ENCODE measurements at places on chromosomes 5 and 9.

- peak; percentile 78 for DNase-seq
Observed at GRCh38 chr9:129068990-129069861, 11.7 kb upstream of the DOLPP1 start.

DNA sequence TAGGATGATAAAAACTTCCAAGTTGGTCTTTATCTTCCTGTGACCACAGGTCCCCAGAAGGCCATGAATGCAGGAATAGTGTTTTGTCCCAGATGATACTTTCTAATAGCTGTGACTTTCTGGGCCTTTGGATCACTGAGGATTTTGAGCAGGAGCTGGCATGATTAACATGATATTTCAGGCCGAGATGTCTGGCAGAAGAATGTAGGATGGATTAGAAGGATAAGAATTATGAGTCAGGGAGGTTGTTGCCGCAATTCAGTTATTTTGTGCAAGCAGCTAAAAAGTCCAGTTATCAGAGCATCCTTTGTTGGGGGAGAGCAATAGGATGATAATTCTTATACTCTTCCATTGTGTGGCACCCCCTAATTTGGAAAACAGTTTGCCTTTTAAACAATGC, 189.7 kb downstream of the PSAT1 start:
- DNase-seq, result no peak

GRCh38 chr5:180313677-180314505, 22.0 kb upstream of the MAPK9 start:
- peak; percentile 84 for DNase-seq

GRCh38 chr5:157038568-157039187, 20.2 kb downstream of the HAVCR1 start:
- DNase-seq, result no peak

DNA sequence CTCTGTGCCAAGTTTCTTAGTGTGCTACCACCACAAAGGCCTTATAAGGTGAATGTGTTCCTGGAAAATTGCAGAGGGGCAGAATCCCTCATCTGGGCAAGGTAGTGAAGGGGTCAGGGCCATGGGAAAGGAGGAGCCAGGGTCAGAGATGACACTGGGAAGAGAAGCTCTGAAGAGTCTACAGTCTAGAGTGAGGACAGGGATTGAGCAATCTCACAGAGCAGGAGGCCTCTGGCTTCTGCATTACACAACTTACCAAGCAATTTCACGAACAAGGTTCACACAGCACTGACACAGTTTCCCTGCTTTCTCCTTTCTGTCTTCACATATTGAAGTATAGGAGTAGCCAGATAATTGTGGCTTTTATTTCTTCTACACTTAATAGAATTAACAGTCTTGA, 24.5 kb upstream of the IDNK start:
- peak; percentile 59 for DNase-seq

- DNase-seq, result peak; percentile 25
Observed at GRCh38 chr5:170603578-170604565, 100.1 kb downstream of the KCNIP1 start.

- DNase-seq, result no peak
Observed at GRCh38 chr5:180643191-180643851, 6.1 kb downstream of the FLT4 start.

DNA sequence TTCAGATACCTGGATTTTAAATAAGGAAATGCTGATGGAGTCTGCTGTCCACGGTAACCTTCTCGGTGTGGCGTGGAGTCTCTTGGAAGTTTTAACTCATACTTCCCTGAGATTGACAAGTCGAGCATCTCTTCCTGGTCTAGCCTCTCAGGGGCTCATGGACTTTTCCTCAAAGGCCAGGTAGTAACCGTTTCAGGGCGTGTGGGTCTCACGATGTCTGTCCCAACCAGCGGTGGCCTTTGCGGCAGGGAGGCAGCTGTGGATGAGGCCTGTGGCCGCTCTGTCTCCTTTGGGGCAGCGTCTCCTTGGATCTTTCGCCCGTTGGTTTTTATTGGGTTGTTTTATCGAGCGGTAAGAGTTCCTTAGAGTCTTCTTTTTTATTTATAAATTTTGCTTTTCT, 32.8 kb downstream of the CEP72 start:
- no peak for DNase-seq

GRCh38 chr9:115341426-115341825, 223.5 kb upstream of the TNC start:
- no peak for DNase-seq

DNA sequence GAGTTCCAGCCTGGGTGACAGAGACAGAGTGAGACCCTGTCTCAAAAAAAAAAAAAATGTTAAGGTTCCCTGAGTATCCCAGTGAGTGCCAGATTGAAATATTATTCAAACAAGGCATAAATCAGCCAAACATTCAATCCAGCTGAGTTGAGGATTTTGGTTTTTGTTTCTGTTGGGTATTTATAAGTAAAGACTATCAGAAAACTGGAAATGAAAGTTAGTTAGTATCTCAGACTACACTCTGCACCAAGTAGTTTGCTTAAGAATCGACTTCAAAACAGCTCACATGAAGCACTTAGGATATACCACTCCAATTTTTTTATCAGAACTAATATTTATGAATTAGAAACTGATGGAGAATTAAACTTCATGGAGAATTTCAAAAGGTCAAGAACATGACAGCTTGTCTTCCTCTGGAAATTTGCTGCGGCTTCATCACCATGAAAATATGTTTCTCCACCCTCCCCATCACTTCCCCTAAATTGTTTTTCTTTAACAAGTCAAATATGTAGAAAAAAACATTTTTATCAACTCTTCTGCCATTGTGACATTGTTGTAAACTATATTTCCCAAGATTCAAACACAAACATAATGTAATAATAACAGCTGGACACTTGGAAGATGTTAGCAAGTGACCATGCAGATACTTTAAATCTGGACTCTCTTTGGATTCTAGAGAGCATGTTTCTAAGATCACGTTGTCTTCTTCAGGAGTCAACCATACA, 110.0 kb upstream of the PTGER4 start:
- peak; percentile 79 for DNase-seq

- no peak for DNase-seq
Observed at GRCh38 chr9:97808972-97809371, 44.1 kb upstream of the FOXE1 start.

GRCh38 chr9:133558191-133559126, 24.0 kb downstream of the ADAMTSL2 start:
- DNase-seq, result peak; percentile 55

DNA sequence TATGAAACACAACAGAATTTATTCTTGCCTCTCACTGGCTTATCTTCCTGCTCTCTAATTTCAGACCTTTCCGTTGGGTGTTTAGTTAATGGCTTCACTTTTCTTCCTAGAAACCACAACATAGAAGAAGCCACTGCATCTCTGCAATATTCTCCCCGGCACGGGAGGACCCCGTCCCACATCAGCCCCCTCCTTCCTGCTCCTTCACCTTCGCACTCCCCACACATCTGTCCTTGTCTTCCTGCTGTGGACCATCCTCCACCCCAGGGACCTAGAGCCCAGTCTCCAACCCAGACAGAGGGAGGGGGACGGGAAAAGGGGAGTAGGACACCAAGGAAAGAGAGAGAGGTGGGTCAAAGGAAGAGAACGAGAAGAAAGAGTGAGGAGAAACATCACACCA, 1.4 kb downstream of the OR2V1 start:
- DNase-seq, result no peak

- DNase-seq, result no peak
Observed at GRCh38 chr9:3497857-3498256, 27.9 kb downstream of the RFX3 start.

DNA sequence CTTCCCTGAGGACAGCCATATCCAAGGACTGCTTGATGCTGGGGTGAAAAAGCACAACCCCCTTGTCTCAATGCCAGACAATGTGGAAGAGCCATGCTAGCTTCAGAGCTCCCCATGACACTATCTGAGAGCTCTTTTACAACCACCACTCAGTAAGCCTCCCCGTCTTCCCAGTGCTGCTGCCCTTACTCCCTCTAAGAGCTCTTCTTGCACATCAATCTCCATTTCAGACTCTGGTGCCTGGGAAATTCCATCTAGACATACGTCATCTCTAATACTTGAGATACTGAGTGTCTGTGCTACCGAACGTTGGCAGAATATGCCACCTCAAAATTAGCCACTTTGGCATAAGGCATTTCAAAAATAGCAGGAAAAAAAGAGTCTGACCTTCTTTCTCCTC, 94.5 kb downstream of the EDIL3 start:
- DNase-seq, result no peak

- DNase-seq, result no peak
Observed at GRCh38 chr5:44943647-44944046, 134.9 kb downstream of the MRPS30 start.

DNA sequence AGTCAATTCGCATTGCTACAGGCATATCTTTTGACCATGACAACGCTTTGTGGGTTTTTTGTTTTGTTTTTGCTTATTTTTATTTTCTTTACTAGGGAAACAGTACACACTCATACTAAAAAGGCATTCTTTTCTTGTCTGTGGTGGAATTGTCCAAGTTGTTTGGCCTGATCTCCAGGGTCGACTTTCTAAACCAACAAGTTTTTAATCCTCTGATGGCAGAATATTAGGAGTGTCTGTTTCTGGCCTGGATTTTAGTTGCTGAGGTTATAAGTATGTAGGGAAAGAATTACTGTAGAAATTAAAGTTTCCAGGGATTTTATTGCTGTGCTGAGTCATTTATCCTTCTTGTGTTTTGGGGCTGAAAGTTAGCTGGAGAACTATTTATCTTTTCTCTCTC, 218.5 kb downstream of the TAF11L14 start:
- no peak for DNase-seq

- DNase-seq, result peak; percentile 85
Observed at GRCh38 chr9:129334105-129334935, 156.3 kb upstream of the IER5L start.

DNA sequence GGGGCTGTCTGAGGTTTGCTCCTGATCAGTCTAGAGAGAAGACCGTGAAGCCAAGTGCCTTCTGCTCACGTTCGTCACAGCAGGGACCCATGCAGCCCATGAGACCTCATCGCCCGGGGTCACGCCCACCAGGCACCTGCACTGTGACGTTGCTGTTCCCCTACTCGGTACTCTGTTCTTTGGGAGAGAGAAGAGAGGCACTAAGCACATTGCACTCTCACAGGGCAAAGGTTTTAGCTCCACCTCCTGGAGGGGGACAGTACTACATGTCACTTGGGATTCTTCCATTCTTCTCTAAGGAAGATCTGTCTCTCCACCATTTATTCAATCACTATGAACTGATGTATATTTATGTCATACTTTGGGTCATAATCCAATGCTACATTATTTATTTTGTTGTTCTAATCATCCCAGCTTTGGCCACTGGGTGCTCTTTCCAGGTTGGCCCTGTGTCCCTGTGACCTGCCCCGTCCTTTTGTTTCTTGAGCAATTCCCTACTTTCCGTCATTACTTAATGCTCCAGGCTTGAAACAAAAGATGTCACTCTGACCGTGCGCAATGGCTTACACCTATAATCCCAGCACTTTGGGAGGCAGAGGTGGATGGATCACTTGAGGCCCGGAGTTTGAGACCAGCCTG, 31.4 kb upstream of the BRD3 start:
- peak; percentile 93 for DNase-seq

DNA sequence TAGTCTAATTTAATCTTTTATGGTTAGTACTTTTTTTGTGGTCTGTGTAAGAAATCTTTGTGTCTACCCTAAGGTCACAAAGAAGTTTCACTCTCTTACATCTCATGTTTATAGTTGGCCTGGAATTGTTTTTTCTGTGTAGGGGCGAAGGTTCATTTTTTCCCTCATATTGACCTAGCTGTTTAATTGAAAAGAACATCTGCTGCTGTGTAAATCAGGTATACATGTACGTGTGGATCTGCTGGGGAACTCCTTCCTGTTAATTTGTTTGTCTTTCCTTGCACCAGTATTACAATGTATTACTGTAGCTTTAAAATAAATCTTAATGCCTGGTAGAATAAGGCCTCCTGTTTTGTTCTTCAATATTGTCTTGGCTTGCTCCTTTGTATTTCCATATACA, 37.8 kb downstream of the EXOSC2 start:
- no peak for DNase-seq
